ENCODE measurements at places on chromosomes 1 and 21.

GRCh38 chr1:8625981-8626898 is 191.2 kb downstream of the RERE start:
- DNase-seq = no peak

- no peak for DNase-seq
These were observed 26.0 kb downstream of the ROR1 start for GRCh38 chr1:63799820-63800219.

DNA sequence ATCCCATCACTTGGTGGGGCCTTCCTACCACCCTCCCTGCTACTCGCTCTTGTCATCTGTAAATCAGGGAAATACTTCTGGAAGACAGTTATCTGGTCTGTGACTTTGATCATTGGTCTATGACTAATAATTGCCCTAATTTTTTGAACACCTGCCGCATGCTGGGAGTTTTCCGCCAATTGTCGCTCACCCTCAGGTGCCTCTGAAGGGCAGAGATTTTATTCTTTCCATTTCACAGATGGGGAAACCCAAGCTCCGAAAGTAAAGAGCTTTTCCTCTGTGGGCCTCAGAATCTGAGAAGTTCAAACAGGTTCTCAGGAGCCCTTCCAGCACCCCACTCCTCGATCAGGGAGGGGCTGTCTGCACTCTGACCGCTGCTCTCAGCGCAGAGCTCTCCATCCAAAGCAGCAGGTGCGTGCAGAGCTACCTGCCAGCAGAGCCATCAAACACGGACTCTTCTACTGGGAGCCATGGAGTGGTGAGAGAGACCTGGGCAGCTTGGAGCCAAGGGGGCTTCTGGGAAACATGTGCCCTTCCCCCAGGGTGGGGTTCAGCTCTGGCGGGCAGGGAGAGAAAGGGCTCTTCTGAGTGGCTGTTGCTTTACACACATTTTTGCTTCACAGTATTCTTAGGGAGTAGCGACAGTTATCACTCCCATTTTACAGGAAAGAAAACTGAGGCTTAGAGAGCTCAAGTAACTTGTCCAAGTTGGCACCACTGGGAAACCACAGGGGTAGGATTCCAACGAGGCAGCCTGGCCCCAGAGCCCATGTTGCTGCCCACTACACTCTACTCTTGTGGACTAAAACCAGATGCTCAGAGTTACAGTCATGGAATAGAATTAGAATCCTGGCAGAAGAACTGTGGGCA is 5.8 kb upstream of the RUNX3 start:
- no peak for DNase-seq

GRCh38 chr1:92817986-92818764 is 13.7 kb upstream of the RPL5 start:
- DNase-seq = no peak

GRCh38 chr1:76867342-76868130 is at the start of gene ST6GALNAC5:
Gene ST6GALNAC5 (plus strand): TSS chr1:76867480.
- DNase-seq = no peak

GRCh38 chr1:100354971-100355394 is 2.7 kb downstream of the CDC14A start:
- no peak for DNase-seq

- DNase-seq = no peak
These were observed 259.0 kb downstream of the NEGR1 start for GRCh38 chr1:72023063-72023930.

GRCh38 chr1:43238991-43239469 is 30.8 kb upstream of the TMEM125 start:
- DNase-seq = no peak

DNA sequence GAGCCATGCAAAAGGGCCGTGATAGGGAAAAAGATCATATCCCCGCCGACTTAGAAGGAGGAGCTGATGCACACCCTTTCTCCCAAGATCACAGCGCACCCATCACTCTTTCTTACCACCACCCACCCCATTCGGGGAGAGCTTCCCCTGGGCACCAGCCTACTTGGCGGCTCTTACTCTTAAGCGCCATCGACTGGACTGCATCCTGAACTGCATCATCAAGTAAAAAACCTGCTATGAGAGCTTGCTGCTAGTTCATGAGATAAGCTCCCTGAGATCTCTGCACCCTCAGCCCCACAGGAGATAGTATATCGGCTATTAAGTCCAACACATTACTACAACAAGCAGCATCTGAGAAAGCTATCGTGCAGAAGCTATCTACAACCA is 125.1 kb downstream of the BARHL2 start:
- no peak for DNase-seq

GRCh38 chr1:26066857-26067256 is 573 bp downstream of the TRIM63 start:
- no peak for DNase-seq

DNA sequence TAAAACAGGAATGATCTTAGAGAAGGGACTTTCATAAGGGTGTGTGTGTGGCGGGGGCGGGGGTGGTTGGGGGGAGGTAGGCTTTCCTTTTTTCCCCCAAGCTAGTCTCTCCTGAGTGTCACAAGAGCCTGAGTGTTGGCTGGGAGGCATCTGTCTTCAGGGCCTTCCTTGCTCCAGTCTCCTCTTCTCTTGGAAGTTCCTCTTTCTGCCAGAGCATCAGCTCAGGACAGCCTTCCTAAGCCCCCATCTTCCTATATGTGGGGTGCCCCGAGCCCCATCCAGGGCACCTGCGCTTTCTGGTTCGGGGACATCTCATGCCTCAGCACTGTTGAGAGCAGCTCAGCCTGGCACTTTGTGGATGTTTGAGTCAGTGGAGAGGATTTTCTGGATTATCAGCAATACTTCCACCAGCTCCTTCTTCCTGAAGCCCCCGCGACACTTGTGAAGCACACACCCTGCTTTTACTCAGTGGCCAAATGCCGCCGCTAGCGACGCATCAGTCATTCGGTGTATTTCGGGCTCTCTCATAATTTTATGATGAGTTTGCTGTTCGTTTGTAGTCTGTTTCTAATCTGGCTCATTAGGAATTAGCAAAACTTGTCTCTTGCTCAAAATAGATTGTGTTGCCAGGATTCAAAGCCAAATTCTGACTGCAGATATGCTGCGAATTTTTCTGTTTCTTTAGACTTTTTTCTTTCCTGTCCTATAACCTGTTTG is 61.7 kb downstream of the GALNT2 start:
- no peak for DNase-seq

DNA sequence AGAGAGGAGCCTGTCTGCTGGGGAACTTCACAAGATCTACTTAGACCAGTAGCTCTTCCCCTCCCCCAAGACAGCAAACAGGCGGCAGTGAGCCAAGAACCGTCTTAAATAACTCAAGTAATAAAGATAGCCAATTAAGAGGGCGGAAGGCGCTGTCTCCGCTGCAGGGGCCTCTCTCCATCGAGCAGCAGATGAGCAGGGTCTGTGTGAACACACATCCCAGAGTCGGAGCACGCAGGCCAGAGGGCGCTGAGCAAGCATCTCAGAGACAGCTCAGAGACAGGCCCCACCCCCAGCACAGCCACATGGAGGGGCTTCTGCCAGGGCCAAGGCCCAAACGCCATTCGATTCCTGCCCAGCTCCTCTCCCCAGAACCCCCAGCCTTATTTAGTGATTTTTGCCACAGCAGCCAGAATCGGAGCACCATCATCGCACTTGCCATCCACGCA is 11.1 kb downstream of the IFFO2 start:
- no peak for DNase-seq

DNA sequence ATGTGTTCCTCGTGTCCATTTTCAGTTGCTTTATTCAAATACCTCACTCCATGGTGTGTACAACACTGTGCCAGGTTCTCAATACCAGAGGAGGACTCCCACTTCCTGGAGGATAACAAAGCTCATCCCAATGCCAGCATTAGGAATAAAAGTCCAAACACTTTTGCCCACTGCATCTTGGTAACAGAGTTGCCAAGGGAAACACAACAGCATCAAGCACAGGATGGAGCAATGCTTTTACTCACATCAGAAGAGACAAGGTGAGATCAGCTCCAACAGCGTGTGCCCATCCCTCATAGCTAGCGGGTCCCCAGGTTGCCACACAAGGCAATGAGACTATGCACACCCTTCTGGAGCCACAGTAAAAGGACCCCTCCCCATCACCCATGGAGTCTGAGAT is 2.9 kb downstream of the KRTAP20-4 start:
- DNase-seq = no peak

- no peak for DNase-seq
These were observed 4.1 kb upstream of the PRDM16 start for GRCh38 chr1:3064901-3065300.

GRCh38 chr1:48223366-48224240 is 1.1 kb downstream of the SLC5A9 start:
- no peak for DNase-seq

DNA sequence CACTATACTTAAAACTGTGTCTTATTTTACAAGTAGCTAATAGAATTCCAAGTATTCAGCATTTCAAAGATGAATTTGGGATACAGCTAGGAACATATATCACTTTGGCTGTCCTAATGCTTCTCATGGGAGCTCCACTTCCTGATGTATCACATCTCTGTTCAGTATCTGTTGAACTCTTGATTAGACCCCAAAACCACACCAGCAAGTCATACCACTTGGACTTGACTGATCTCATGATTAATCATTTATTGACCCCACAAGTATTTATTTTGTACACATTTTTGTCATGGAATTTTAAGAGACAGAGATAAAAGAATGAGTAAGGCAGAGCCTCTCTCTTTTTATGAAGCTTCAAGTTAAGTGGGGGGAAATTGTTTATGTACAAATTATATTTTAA is 30.0 kb downstream of the TMPRSS15 start:
- DNase-seq = no peak

DNA sequence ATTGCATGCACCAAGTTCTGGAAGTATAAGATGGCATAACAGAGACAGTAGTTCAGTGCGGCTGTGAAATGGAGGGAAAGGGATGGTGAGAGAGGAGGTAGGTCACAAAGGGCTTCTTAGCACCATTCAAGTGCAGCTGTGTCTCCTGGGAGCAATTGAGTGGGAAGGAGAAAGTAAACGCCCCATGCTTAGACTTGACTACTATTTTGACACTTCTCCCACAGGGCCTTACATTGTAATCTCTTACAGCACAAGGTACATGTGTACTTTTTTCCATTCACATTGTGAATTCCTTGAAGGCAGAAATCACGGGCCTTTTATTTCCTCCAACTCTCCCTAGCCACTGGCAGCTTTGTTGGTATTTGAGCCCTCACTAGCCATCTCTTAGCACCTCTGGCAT is 239.6 kb upstream of the FOXD3 start:
- no peak for DNase-seq

DNA sequence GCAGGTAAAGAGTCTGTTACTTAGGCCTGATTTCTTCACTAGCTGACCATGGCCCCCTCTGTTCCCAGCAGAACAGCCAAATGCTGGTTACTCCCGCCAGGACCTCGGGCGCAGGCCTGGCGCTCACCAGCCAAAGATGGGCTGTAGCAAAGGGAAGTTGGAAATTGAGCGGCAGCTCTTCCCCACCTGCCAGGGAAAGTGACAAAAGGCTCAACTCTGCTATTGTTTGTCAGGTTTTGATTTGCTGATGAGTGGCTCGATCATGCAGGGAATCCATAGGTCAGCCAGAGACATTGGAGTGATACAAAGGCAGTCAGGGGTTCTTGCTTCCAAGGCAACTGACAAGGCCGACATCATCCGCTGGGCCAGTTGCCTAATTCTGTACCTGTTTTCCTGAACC is 120.1 kb downstream of the ASTN1 start:
- no peak for DNase-seq

- DNase-seq = no peak
These were observed 67.2 kb upstream of the B3GALNT2 start for GRCh38 chr1:235571482-235571881.

DNA sequence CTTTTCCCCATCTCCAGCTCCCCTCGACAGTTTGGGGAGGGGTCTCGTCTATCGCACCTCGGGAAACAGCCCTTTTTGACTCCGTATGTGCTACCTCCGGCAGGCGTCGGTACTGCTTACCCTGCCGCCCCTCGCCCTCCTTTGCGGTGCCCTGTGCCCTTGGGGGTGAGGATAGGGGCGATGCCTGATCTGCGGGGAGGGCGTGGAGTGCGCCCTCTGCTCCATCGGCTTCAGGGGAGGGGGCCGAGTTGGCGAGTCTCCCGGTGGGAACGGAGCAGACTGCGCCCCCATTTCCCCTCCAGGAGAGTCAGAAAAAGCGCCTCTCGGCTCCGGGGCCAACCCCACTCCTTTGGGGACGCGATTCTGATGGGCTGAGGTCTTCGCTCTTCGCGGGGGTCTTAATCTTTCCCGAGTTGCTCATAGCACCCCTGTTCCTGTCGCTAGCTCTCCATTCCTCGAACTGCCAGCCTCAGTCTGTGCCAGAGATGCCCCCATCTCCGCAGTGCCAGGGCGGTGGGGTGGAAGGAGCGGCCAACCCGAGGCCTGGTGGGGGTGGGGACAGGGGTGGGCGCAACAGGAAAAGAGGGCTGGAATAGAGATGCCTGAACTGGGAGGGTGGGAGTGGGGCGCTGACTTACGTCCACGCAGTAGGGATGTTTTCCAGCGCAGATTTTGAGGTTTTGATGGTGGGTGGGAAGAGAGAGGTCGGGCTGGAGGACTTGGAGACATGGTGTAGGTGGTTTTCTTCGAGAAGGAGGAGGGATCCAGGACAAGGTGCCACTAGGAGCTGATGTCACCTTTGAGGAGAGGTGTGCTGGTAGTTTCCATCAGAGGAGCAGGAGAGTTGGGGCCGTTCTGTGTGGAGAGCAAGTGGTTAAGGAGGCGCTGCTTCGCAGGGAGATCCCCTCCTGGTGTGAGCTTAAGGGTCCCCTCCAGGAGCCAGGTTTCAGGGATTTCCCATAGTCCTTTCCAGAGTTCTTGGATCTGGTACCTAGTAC is 674 bp downstream of the PPFIA4 start:
- DNase-seq = no peak

DNA sequence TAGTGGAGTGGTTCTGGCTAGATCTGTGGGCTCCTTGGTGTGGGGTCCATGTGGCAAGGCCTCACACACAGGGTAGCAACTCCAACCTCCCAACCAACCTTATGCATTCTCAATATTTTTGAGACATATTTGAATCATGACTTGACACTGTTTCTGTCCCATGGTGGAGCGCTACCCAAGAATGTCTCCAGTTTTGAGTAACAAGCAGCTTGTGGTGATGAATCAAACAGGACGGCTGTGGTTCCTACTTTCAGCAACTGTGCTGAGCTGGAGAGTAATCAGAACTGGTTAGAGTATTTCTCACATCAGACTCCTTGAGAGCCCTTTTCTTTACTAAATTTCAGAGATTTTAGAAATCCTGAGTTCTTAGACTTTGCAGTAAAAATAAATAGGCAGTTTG is 3.1 kb downstream of the LCE3D start:
- no peak for DNase-seq

DNA sequence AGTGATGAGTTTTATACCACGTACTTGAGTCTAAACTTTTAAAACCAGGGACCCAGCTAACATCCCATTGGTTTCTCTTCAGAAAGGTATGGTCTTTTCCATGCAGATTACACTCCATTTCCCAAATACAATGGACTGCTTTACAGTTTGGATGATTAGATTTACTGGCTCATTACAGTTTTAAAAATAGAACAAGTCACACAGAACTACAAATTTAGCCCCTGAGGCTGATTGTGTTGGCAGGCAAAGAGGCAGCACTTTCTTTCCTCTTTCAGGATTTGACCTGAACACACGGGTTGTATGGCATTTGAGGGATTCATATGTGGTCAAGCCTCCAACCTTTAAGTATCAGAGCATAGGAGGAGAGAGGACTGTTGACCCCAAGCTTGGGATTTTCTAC is 21.8 kb upstream of the VTCN1 start:
- no peak for DNase-seq

GRCh38 chr1:17706445-17706844 is 48.7 kb upstream of the ACTL8 start:
- DNase-seq = no peak

GRCh38 chr1:3402258-3403010 is 52.0 kb upstream of the ARHGEF16 start:
- DNase-seq = no peak

- DNase-seq = no peak
These were observed 118.1 kb downstream of the CACNA1E start for GRCh38 chr1:181601186-181601950.

GRCh38 chr1:26225033-26225831 is 8.8 kb upstream of the CEP85 start:
- DNase-seq = no peak
